Activated T-helper 1 cell treated with Interleukin-2 at 50 U/mL for 16 hours (primary cell): ENCODE measurements at places on chromosomes 13 and 19.

DNA sequence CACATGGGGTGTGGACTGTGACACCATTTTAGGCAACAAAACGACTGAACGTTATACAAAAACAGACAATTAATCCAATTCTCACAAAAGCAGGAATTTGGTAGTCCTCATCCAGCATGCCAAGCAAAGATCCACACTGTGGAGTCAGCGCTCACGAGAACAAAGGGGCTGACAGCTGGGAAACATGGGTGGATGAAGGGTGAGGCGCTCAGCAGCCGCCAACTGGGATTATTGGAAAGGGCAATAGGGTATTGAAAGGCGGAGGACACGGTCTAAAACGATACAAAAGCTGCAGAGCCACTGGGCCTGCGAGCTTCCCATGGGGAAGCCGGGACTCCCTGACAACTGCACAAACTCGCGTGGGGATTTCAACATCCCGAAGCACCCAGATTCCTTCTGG, 4.7 kb upstream of the ZNF813 start:
- DNase-seq: no peak

- DNase-seq: peak; percentile 24
These were observed 330.8 kb downstream of the DLEU7 start for GRCh38 chr13:50512474-50513299.

GRCh38 chr13:62747152-62747551, 1331.5 kb upstream of the PCDH20 start:
- DNase-seq: no peak

DNA sequence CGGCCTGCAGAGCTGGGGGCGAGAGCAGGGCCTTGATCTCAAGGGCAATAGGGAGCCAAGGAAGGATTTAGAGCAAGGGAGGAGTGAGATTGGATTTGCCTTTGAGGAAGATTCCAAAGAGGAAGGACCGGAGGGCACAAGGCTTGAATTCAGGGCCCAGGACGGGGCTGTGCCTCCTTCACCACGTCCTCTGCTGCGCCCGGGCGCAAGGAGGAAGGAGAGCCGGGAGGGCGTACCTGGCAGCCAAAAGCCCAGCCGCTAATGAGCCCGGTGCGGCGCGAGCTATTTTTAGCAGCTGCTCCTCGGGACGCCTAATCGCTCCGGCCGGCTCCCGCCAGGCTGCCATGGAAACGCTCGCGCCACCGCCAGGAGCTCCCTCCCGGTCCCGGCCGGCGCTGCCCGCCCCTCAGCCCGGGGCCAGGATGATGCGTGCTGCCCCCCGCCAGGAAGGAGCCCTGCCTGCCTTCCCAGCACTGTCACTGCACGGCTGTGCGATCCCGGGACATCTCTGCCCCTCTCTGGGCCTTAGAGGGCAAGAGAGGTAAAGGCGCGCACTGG, 31.3 kb downstream of the TINCR start:
- no peak for DNase-seq

DNA sequence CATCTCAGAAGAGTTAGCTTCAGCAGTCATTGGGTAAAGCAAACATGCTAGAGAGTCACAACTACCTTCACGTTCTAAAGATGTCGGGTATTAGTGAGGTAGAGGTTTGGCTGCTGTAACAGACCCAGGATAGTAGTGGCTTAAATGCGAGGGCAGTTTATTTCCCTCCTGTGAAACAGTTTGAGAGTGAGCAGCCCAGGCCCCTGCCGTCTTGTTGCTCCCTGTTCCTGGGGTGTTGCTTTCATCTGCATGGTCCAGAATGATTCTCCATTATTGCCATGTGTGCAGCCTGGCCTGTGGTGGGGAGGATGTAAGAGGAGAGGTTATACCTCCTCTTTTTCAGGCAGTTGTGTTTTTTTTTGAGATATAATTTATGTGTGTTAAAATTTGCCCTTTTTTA, 63.7 kb downstream of the SIPA1L3 start:
- DNase-seq: no peak

GRCh38 chr19:14567079-14567478, 4.8 kb downstream of the NDUFB7 start:
- no peak for DNase-seq

- DNase-seq: no peak
These were observed 18.4 kb downstream of the PLIN4 start for GRCh38 chr19:4499855-4500254.
